ENCODE measurements at places on chromosomes 16 and 17.

- no peak for DNase-seq
Observed at GRCh38 chr17:59848778-59849177, 44.0 kb downstream of the TUBD1 start.

- no peak for DNase-seq
Observed at GRCh38 chr16:66931665-66932064, 2.5 kb downstream of the CIAO2B start.

- DNase-seq: no peak
Observed at GRCh38 chr16:4519274-4520058, 19.1 kb downstream of the CDIP1 start.

GRCh38 chr16:21057875-21058274 is 92.8 kb downstream of the DNAH3 start:
- DNase-seq: no peak

GRCh38 chr17:59093702-59094231 is 12.9 kb downstream of the TRIM37 start:
- DNase-seq: no peak

DNA sequence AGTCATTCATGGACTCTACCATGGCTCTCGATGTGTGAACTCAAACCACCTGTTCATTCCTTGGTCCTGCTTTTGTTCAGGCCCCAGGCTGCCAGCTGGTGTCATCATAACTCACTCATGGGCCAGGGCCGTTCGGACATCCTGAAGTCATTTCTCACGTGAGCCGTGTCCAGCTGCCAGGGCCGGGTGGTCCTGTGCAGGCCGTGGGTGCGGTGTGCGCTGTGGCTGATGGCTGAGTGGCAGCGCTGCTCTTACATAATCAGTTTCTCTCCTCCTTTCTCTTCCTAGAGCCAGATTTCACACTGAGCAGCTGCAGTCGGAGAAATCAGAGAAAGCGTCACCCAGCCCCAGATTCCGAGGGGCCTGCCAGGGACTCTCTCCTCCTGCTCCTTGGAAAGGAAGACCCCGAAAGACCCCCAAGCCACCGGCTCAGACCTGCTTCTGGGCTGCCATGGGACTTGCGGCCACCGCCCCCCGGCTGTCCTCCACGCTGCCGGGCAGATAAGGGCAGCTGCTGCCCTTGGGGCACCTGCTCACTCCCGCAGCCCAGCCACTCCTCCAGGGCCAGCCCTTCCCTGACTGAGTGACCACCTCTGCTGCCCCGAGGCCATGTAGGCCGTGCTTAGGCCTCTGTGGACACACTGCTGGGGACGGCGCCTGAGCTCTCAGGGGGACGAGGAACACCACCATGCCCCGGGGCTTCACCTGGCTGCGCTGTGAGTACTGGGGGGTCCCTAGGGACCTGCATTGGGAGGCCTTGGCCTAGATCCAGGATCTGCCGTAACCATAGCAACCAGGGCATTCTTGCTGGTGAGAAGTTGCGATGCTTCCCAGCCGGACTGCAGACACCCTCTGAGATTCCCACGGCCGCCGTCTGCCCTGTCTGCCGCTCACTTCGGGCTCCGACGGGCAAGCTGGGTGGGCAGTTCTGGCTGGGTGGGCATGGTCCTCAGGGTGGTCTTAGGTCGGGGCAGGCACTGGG is at the start of gene IL34:
Gene IL34, plus strand, starts transcription at position 300 of the 982 bp plus-strand sequence. Its CDS starts 389 bp downstream, at position 689.
- no peak for DNase-seq

- peak; percentile 70 for DNase-seq
Observed at GRCh38 chr16:50267651-50268050, 1.3 kb downstream of the ADCY7 start.

DNA sequence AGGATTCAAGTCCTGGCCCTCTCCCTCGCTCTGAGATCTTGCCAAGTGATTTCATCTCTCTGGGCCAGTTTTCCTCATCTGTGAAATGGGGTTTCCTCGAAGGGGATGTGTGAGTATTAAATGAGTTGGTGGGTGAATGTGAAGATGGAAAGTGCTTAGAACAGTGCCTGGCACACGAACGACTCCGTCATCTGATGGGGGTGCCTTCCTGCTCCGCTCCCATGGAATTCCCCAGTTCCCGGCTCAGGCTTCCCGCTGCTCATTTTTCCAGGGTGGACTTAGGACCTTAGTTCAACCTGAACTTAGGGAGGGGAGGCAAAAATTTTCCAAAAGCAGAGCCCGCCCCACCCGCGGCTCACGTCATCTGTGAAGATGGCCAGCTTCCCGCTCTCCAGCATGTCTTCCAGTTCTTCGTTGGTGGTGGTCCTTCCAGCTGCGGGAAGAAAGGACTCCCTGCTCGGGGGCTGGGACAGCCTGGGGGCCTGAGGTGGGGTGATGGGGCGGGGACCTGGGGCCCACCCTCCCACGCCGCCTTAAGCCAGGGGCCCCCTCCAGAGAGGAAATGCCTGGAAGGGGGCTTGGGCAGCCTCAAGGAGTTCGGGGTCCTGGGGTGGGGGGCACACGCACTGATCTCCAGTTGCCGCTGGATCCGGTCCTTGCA is 11.4 kb downstream of the HSD3B7 start:
- DNase-seq: no peak

DNA sequence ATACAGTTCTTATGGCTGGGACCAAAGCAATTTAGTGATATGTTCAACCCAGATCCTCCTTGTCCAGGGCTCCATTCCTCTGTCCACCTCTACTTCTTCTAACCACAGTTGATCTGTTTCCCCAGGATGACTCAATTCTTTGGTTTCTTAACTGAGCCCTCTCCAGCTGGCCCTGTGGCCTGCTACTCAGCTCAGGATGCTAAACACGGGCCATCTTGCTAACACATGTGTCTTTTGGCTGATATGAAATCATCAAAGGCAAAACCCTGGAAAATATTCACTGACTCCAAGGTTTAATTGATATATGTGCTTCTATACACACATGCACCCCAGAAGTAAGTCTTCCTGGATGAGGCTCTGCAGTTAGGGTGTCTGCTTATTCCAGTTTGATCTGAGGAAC is 43.8 kb downstream of the SHISA6 start:
- no peak for DNase-seq

DNA sequence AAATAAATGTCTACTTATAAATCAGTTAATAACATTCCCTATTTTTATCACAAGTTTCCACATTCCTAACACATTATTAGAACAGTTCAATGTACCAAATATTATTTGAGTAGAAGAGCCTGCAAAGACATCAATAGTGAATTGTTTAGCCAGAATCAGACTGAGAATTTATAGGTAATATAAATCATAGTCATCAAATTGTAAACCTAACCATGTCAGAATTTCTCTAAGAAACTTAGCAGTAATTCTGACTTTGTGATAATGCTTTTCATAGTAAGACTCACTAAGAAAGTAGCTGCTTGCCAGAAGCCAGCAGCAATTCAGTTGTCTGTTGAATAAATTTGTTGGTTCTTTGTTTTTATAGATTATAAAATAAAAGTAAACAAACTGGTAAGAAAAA is 111.3 kb downstream of the USP32 start:
- no peak for DNase-seq
